ENCODE measurements at places on chromosomes 12 and 14. TPM values are rescaled to one million over a fixed set of nuclear protein-coding genes. Genes with fewer than 3 reads are reported as not detected.

ABCD2 gene
- total RNA-seq, result 0.09 TPM

KRT82 gene
- total RNA-seq, result not detected

B4GALNT3 gene
- total RNA-seq, result under 0.01 TPM

PPFIA2 gene
- total RNA-seq, result 0.09 TPM

TRIM9 gene
- total RNA-seq, result under 0.01 TPM

SERPINA12 gene
- total RNA-seq, result not detected

KRT6A gene
- 2.5 TPM for total RNA-seq

BDKRB1 gene
- total RNA-seq, result 13.4 TPM

KCNA1 gene
- total RNA-seq, result not detected

STAT2 gene
- 276 TPM for total RNA-seq

LRR1 gene
- 8.4 TPM for total RNA-seq

FZD10 gene
- total RNA-seq, result not detected

DNAJC22 gene
- total RNA-seq, result 0.43 TPM

CLEC4D gene
- not detected for total RNA-seq

SLC38A4 gene
- 0.34 TPM for total RNA-seq

DEPDC4 gene
- 0.43 TPM for total RNA-seq

RND1 gene
- 0.26 TPM for total RNA-seq

MGAT4C gene
- total RNA-seq, result not detected

TMEM119 gene
- total RNA-seq, result 211 TPM

SLC2A14 gene
- not detected for total RNA-seq

NAA30 gene
- 10.6 TPM for total RNA-seq

GARIN6 gene
- total RNA-seq, result not detected

ARID4A gene
- total RNA-seq, result 10.6 TPM

B3GNT4 gene
- 0.16 TPM for total RNA-seq

AJUBA gene
- 18.0 TPM for total RNA-seq

ZNF410 gene
- 53.0 TPM for total RNA-seq

ENDOU gene
- total RNA-seq, result 0.09 TPM

CARMIL3 gene
- total RNA-seq, result 0.17 TPM

FAM186B gene
- 0.63 TPM for total RNA-seq

Data from bronchial smooth muscle cell (primary cell).